Esophagus muscularis mucosa (tissue), 4 donors: ENCODE measurements at places on chromosomes 13 and 19. TPM values are rescaled to one million over a fixed set of nuclear protein-coding genes. Genes with fewer than 3 reads are reported as not detected.

The C13orf46 gene
- 1.3 TPM for total RNA-seq

The SIGLEC8 gene
- 0.86 TPM for total RNA-seq

The AP1M2 gene
- total RNA-seq: not detected

The ZNF101 gene
- total RNA-seq: 4.5 TPM

The HCST gene
- not detected for total RNA-seq

The NACC1 gene
- 32.5 TPM for total RNA-seq

The INAFM1 gene
- 12.5 TPM for total RNA-seq

DNA sequence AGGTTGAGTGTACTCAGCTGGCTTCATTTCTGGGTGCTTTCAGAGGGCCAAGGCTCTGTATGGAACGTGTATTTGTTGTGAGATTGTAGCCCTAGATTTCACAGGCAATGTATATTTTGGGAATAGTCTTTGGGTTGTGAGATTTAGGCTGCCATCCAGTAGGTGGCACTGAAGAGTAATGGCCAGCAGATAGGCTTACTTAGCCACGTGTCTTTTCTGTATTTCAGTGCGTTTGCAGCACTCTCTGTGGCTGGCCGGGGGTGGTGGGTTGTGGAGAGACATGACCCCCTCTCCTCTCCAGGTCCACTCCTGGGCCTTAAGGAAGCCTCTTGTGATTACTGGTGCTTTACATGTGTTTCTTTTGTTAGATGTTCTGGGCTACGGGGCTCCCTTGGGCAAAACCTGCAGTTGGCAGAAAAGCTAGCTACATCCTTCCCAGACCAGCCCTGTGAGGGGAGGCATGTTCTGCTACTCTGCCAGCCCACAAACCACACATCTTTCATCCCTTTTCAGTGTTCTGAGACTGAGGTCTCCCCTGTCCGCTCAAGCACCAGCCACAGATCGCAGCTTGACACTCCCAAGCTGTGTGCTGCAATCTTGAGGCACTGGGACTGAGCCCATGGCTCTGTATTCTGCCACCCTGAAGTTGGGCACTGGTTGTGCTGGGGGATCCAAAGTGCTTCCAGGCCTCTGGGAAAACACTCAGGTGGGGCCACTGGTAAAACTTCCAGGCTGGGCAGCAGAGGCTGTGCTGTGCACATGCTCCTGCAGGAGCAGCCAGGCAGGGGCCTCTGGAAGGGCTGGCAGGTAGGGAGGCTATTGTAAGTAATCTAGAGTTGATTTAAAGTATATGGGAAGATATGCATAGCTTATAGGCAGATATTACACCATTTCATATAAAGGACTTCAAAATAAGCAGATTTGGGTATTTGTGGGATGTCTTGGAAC is 1096.8 kb upstream of the PCDH20 start:
- no peak for DNase-seq

- DNase-seq: no peak
These were observed 13.5 kb upstream of the TPM4 start for GRCh38 chr19:16062789-16063188.

GRCh38 chr19:49415102-49415809 is 8.0 kb downstream of the PTH2 start:
- DNase-seq: no peak

GRCh38 chr19:34193439-34193838 is 21.1 kb downstream of the LSM14A start:
- DNase-seq: no peak

GRCh38 chr19:16506961-16507360 is 10.8 kb downstream of the C19orf44 start:
- DNase-seq: no peak

DNA sequence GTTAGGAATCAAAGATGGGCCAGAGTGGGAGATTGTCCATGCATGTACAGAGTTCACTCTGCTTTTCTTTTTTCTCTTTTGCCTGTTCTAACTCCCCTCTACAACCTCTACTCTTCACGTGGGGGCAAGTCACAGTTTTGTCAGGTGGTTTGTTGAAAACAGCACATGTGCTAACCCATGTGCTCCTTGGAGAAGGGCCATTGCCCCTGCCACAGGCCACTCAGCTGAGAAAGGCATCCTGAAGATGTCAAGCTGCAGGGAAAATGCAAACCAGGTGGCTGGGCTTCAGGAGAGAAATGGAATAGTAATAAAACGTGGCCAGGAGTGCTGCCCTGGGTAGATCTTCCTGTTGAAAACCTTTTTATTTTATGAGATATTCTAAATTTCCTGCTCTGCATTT is 35.3 kb upstream of the SLC10A2 start:
- no peak for DNase-seq

DNA sequence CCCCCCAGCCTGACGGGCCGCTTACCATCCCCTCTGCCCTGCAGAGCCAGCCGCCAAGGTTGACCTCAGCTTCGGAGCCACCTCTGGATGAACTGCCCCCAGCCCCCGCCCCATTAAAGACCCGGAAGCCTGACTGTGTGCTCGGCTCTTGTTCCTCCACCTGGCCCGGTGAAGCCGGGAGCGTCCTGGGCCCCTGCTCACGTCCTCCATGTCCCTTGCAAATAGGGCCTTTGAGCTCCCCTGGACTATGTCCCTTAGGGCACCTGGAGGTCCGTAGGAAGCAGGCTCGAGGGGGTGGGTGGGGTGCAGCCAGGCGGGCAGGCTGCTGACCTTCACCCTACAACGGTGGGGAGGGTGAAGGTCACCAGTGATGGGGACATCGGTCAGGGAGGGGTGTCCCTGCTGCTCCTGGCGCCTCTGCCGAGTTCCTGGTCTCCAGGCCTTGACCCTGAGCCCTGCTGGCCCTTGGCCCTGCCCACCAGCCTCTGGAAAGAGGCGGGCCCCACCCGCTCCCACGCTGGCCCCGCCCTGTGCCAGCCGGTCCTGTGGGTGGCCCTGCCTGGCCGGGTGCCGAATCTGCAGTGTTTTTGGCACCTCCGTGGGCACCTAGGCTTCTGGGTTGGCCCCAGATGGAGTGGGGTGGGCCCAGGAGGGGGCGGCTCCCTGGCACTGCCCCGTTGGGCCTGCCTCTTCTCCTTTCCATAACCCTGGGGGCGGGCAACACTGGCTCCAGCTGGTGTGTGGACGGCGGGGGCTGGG is 3.3 kb downstream of the ATP5F1D start:
- DNase-seq: no peak

DNA sequence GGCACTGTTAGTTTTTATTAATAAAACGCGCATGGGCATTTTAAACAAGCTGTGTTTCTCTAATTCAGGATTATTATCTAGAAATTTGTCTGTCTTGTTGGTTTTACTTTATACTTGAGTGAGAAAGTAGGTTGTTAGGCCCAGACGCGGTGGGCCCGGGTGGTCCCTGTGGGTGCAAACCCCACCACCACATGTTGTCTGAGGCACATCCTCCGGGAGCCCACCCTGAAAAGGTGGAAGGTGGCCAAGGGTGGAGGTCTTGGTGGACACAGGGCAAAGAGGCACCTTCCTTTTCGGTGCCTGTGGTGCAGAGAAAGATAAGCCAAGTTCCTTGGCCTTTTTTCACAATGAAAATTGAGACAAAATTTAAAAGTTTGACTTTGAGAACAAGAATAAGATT is 16.6 kb downstream of the ATP4B start:
- DNase-seq: no peak

DNA sequence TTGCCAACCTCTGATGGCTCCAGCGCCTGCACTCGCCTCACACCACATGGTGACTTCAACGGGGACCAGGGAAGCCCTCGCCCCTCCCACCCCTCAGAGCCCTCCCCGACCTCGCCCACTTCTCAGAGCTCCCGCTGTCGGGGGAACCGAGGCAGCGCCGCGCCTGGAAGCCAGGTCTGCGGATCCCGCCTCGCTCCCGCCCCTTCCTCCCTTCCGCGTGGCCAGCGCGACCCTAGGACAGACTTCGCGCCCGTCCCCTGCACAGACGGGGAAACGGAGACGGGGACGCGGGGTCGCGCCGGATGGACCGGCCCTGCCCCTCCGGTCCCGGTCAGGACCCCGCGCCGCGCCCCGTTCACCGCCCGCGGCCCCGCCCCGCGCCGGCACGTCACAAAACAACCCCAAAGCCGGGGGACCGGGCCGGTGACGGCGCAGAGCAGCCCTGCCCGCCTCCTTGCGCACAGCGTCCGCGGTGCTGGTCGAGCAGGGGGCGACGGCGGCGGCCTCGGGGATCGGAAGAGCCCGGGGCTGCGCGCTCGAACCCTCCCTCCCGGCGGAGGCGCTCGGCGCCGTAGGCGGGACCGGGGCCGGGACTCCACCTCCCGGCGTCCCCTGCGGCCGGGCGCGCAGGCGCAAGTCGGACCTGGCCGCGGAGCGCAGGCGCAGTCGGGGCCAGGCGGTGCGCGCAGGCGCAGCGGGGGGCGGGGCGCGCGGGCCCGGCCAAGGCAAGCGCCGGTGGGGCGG is 379 bp upstream of the CDC34 start:
- no peak for DNase-seq

GRCh38 chr13:50596776-50597203 is 246.7 kb downstream of the DLEU7 start:
- no peak for DNase-seq

GRCh38 chr13:42745655-42746054 is 35.7 kb upstream of the FAM216B start:
- no peak for DNase-seq

DNA sequence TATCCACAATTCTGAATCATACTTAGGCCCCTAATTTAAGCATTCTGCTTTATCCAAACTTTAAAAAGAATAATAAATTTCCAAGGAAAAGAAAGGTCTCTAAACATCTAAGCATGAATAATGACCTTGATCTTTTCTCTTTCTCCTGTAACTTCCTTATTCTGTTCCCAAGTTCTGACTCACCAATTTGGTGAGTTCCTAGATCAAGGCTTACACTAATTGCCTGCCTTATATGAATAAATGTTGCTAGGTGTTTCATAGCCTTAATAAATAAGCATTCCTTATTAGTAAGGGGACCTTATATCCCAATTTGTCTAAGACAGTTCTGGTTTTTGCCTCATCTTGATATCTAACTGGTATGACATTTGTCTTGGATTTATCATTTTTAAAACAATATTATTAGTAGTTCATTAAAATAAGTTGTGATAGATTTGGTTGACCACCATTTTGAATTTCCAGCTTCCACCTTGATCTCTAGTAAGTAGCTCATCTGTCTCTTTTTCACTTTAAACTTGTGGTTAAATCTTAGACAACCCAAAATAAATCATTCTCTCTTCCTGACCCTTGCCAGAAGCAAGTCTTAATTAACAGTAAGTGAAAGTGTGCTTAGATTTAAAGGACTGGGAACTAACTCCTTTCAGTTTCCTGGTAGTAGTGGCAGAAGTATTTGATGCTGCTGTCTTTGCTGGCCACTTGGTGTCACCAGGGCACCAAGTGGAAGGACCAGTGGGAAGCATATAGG is 121.2 kb upstream of the MLNR start:
- DNase-seq: no peak

GRCh38 chr13:35136585-35136984 is 194.5 kb downstream of the NBEA start:
- DNase-seq: no peak

GRCh38 chr19:10418485-10419199 is 1.7 kb upstream of the PDE4A start:
- no peak for DNase-seq
